ENCODE measurements at places on chromosomes 3 and 15. TPM values are rescaled to one million over a fixed set of nuclear protein-coding genes. Genes with fewer than 3 reads are reported as not detected.
A peak's percentile ranks its signal among the peaks of the same experiment; 100 is the strongest.

NR1I2 gene
- total RNA-seq: not detected

PPP1R14D gene
- total RNA-seq: not detected

TM6SF1 gene
- total RNA-seq: 4.5 TPM

GABRR3 gene
- total RNA-seq: not detected

STRIT1 gene
- not detected for total RNA-seq

TMEM207 gene
- not detected for total RNA-seq

GOLGA8M gene
- 1.5 TPM for total RNA-seq

DNA sequence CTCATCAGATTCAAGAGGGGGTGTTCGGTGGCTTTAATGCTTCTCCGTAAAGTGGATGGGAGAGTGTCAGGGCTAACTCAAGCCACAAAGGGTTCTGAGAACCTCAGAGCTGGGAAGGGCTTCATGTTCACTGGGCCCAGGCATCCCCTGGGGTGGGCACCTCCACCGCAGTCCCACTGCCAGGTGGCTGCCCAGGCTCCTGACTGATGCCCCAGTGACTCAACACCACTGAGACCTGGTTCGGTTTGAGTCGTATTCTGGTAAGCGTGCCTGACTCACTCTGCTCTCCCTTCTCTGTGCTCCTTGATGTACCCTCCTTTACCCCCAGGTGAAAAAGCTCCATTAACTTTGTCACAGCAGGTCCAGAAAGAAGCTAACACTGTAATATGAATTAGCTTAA, 304.6 kb downstream of the RPLP1 start:
- H3K4me3 ChIP-seq: peak overlapping the region; percentile 19
- H3K27me3 ChIP-seq: peaks cover 2% of the 10 kb centered on the region
- peaks cover 81% of the 10 kb centered on the region for H3K4me1 ChIP-seq
- no peak for DNase-seq

- H3K4me1 ChIP-seq: peaks cover 69% of the 10 kb centered on the region
- peak; percentile 62 for DNase-seq
- H3K4me3 ChIP-seq: peak overlapping the region; percentile 95
- H3K27ac ChIP-seq: peak overlapping the region; percentile 86
Observed at GRCh38 chr15:31328428-31328968, 1.9 kb downstream of the KLF13 start.

GRCh38 chr15:74653426-74654102, 37.9 kb downstream of the CLK3 start:
- peaks cover 34% of the 10 kb centered on the region for H3K4me1 ChIP-seq
- H3K27ac ChIP-seq: peak overlapping the region; percentile 40
- DNase-seq: no peak
- H3K4me3 ChIP-seq: no peak overlapping the region

GRCh38 chr15:91867581-91868026, 14.1 kb downstream of the SLCO3A1 start:
- peaks cover 10% of the 10 kb centered on the region for H3K36me3 ChIP-seq
- H3K4me3 ChIP-seq: no peak overlapping the region
- H3K27ac ChIP-seq: no peak overlapping the region

DNA sequence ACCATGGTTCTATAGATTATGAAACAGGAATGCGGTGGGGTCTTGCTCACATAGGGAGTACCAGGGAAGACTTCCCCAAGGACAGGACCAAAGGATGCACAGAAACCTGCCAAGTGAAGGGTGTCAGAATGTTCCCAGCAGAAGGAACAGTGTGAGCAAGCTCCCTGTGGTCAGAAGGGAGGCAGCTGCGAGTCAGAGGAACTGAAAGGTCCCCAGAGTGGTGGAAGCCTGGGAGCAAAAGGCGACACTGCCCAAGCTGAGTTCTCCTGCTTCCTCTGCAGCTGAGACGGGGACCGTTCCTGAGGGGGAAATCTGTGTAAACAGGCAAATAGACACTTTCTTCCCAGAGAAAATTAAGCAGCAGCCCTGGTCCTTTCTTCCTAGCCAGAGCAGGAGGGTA, 14.2 kb upstream of the SLC6A6 start:
- H3K27ac ChIP-seq: no peak overlapping the region
- DNase-seq: no peak
- H3K4me3 ChIP-seq: no peak overlapping the region
- H3K4me1 ChIP-seq: no peaks in the 10 kb centered on the region
- H3K27me3 ChIP-seq: peaks cover 24% of the 10 kb centered on the region

Data from activated T-helper 1 cell treated with anti-CD3 and anti-CD28 coated beads, Interleukin-12 subunit alpha, Interleukin-12 subunit beta, Interleukin-2, Interleukin-4 antibody, amounts not matched to agents 30 ng/mL and 10 ng/mL and 1 ng/mL, durations not matched to agents 14 hours and 24 hours and 36 hours (primary cell).